DMS 273 treated with DMSO at 0.1 percent for 48 hours (cell line): ENCODE measurements at places on chromosomes 3 and 15.

DNA sequence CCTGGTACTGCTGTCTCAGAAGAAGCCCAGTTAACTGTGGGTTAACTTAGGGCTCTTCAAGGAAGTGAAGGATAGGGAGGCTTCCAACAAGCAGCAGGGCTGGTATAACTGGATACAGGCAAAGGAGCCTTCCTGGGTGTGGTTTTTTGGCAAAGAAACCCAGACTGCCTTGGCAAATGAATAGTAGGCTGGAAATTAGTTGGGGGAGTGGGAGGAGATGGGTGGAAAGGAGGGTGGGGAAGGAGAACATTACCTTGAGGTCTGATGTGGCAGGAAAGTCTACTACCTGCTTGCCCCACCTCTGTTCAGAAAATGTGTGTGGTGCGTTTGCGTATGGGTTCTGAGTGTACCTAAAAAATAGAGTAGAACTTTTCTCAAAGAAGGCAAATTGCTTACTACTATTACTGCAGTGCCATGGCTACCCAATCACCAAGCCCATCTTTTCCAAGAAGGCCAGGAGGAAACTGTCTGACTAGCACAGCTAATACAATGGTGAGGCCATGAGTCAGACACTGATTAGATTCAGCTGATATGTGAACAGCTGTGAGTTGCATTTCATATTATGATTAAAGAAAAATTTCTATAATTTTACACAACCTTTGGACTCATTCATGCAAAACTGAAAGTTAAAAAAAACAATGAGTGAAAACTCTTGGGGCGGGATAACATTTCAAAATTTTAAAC, 55.2 kb downstream of the SPTSSB start:
- DNase-seq, result no peak

DNA sequence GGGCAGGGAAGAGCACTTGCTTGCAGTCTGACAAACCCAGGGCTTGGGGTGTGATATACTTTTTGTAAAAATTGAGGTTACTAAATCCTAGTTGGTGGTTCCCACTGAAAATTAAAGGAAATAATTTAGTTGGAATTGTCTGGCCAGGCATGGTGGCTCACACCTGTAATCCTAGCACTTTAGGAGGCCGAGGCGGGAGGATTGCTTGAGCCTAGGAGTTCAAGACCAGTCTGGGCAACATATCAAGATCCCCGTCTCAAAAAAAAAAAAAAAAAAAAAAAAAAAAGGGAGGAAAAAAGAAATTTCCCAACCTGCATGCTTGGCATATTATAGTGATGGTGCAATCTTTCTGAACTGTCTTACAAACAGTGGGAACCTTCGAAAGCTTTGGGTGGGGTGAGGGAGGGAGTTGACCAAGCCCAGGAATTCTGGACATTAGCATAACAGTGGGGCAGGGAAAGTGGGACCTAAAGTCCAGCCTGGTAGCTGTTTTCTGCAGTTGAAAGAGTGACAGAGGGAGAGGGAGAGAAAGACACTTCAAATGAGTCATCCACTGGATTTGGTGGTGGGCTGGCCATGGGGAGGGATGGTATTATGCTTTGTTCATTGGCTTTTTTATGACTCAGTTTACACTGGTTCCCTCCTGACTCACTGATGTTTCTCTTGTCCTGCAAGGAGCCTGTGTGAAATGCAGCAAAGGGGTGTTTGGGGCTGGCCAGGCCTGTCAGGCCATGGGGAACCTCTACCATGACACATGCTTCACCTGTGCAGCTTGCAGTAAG, 41.1 kb downstream of the LIMD1 start:
- DNase-seq, result no peak

DNA sequence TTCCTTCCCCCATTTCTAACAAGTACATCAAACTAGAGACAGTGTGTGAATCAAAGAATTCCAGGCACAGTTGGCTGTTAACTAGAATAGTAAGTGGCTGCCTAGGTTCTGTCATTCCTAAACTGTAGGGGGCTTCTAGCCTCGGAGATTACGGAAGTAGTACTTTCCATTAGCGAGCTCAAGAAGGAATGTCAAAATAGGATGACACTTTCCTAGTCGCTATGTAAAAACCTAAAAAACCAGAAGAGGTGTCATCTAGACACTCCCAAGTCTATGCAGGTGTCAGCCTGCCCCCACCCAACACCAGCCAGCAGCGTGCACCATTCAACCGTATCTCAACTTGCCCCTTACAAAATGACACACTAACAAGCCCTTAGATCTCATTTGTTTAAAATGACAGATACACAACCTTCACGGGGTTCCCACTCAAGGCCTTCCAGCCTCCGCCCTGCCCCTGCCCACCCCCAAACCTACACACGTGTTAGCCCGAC, 874 bp downstream of the INO80 start:
- peak; percentile 17 for DNase-seq

DNA sequence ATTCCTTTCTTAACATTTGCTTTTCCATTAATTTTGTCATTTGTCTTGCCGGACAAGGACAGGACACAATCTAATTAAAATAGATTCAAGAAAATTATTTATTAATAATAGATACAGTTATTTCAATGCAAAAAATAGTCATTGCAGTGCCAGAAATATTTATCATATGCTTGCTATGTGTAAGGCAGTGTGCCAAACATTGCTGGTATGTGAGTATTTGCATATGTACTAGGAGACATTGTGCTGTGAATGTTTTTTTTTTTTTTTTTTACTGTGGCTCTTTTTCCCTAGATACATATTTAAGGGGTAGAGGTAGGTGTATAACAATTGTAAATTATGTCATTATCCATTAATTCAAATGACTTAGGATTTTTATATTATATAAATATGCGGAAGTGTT, 23.3 kb downstream of the SPRED1 start:
- no peak for DNase-seq

GRCh38 chr15:70522323-70522966, 240.9 kb downstream of the UACA start:
- no peak for DNase-seq

DNA sequence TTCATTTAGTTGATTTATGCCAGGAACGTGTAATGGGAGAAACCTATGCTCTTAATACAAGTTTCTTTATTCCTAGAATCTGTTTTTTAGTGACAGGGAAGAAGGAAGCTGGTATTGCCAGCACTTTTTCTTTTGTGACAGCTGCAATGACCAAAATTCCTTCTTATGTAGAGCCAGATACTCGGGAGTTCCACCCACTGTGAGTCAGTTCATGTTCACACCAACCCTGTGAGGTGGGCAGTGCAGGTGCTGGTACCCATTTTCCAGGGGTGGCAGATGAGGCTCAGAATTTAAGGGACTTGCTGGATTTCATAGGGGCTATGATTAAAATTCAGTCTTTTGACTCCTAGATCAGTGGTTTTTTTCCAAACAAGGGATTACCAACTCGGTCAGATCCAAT, 34.7 kb downstream of the OXNAD1 start:
- no peak for DNase-seq

- no peak for DNase-seq
Observed at GRCh38 chr3:71168121-71168721, 415.3 kb downstream of the FOXP1 start.

GRCh38 chr3:186953011-186953487, 22.7 kb downstream of the ST6GAL1 start:
- DNase-seq, result no peak

DNA sequence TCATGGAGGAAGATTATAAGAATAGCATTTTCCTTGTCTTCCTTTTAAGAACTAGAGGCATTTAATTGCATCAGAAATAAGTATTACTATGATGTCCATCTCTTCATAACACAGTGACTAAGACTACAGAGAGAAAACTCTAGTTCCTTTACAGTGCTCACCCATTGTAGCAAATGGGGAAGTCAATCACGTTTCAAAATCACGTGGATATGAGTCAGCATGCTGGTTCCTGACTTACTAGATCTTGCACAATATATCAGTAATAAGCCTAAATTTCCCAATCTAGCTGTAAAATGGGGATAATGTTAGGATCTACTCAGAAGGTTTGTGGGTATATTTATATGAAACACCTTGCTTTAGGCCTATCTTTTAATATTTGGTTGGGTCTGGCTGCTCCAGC, 254.8 kb upstream of the EOMES start:
- DNase-seq, result no peak

DNA sequence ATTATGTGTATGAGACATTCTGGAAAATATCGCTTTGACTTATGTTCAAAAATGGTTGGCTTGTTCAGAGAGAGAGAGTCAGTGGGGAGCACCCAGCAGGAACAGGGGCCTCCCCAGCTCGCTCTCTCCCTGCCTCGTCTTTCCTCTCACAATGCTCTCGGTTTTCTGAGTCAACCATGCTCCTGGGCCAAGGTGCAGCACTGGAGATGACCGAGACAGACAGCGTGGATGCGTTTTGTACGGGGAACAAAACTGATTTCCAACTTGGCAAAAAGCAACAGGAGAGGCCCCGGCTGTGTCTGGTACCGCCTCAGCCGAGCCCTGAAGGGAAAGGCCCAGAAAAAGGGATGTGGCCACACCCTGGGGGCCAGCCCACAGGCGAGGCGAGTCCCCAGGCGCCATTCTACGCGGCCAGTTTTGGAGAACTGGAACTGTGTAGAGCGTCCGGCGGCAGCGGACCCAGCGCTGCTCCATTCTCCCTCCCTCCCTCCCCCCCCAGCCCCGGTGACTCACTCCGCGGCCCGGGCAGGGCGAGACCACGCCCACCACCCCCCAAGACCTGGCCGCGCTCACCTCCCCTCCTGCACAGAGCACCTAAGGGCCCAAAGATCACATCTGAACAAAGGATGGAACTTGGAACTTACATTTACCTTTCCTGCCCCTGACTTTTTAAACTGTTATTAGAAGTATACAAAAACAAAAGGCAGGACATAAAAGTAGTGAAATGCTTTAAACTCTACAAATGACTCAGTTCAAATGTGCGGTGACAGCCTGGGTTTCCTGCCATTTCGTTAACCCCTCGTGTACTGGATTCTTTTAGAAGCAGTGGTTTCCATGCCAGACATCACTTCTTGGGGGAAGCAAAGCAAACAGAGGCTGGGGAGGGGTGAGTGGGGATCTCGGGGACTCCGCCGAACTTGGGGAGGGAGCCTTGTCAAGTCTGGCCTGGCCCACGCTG, 12.7 kb downstream of the ATP10A start:
- no peak for DNase-seq

GRCh38 chr3:13517253-13517977, 31.5 kb upstream of the FBLN2 start:
- no peak for DNase-seq

DNA sequence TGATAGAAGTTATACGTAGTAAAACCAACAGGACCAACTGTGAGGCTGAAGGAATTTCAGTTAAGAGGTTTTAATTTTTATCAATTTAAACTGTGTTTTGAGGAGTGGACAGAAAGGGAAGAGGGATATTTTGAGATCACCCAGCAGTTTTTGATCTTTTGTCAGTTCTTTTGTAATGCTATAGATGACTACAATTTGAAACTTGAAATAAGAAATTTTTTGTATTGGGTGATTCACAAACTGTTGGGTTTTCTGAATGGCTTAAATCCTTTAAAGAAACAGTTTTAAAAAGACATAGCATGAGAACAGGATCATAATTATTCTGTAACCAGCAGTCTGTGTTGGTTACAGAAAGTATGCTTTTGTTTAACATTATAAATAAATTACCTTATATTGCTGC, 67.4 kb downstream of the TCF12 start:
- no peak for DNase-seq

DNA sequence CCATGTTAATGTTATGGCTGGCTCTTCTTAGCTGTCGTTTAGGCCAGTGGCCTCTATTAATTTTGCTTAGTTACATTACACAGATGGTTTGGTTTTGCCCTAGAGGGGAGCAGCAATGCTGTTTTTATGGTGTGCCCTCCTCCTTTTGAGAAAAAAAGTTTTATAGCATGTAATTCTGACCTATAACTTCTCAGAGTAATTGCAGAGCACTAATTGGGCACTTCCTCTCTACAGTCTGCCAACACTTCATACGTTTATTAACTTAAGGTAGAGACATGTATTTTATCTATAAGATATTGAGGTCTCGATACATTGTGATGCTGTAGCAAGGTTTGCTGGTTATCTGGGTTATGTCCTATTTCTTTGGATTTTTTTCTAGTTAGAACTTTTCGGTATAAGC, 12.2 kb downstream of the SLC25A26 start:
- no peak for DNase-seq

GRCh38 chr3:53416530-53416929, 69.2 kb upstream of the DCP1A start:
- DNase-seq, result no peak

DNA sequence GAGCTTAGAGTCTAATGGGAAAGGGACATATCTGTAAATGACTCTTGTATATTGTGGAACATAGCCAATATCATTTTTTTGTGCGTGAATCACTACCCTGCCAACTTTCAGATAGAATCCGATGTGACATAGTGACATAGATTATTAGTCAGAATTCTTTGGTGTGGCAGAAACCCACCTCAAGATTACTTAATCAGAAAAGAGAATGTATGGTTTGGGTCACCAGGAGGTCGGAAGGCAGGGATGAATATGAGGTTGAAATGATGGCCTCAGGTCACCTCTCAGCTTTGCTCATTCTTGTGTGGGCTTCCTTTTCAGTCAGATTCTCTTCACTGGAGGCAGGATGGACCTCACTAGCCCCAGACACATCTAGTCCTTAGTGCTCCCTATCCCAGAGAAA, 41.4 kb downstream of the SNAPC5 start:
- DNase-seq, result no peak

DNA sequence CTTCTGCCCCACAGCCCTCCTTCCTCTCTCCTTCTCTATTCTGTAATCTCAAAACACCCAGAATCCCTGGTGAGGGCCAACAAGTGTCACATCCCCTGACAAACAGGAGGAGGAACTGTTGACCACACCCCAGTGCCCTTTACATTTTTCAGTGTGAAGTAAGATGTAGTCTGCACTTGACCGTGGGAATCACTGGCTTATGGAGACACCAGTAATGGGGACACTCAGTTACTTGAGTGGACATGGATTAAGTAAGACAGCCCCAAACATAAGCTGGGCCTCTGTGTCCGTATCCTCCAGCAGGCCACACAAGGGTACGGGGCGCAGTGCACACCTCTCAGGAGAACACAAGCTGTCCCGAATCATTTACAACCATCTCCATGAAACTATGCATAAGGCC, 28.4 kb upstream of the LIMD1 start:
- no peak for DNase-seq

DNA sequence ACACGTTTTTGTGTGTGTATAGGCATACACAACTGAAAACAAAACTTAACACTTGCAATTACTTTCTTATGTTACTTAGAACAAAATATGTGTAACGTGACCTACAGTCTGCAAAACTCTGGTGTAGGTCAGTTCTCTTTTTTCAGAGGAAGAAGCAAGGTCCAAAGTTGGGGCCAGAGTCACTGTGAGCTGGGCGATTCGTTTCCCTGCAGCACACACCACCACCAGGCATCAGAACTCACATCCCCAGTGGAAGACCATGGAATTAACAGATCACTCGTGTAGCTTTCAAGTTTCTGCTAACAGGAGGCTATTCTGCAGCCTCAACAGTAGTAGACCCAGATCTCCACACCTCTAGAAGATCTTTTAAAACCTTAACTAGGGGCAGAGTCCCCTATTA, 25.8 kb downstream of the ANP32A start:
- no peak for DNase-seq

DNA sequence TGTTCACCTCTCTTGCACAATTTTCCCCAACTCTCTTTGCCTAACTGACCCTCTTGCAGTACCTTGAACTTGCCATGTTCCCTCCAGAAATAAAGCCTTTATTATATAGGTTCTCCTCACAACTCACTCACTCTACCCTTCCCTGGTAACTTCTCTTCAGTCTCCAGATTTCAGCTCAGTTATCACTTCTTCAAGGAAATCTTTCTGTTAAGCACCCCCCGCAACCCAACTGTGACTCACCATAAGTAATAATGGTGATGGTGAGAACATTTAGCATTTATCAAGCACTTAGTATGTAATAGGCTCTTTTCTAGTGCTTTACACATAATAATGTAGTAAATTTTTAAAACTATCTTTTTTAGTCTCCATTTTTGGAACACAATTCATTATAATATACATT, 8.1 kb upstream of the OR5K1 start:
- no peak for DNase-seq
